ENCODE measurements at places on chromosomes 7 and 10.

DNA sequence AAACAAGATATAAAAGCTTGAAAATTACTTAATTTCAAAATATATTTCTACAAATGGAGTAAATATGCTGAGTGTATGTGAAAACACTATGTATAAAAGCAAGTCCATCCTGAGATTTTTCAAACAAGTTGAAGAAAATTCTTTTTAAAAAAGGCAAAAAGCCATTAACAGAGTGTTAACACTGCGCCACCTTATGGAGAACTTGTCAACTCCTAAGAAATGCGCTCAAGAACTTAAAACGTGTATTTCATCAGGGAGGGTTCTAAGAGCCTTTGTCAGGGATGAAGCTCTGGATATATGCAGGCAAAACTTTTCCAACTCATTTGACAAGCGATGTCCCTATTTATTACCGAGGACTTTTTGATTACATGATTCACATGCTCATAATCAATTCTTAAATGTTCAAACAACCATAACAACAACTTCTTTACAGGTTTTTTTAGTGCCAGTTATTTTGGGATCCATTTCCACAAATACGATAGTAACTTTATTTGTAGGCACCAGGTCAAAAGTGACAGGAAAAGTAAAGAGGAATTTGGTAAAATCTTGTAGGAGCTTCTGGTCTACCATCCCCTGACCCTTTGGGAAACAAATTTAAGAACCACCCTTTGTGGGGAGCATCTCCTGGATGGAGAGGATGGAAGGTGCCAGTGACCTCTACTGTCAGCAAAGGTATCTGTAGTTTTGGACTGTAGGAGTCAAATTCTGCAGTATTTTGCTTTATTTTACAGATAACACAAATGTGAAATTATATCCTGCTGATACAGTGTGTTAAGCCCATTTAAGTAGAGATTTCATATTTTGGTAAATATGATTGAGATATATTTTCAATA is 23.2 kb downstream of the CALCR start:
- DNase-seq: no peak

GRCh38 chr7:105127179-105127578 is 113.2 kb downstream of the KMT2E start:
- DNase-seq: no peak

GRCh38 chr10:6123532-6123931 is 34.7 kb downstream of the RBM17 start:
- DNase-seq: no peak

DNA sequence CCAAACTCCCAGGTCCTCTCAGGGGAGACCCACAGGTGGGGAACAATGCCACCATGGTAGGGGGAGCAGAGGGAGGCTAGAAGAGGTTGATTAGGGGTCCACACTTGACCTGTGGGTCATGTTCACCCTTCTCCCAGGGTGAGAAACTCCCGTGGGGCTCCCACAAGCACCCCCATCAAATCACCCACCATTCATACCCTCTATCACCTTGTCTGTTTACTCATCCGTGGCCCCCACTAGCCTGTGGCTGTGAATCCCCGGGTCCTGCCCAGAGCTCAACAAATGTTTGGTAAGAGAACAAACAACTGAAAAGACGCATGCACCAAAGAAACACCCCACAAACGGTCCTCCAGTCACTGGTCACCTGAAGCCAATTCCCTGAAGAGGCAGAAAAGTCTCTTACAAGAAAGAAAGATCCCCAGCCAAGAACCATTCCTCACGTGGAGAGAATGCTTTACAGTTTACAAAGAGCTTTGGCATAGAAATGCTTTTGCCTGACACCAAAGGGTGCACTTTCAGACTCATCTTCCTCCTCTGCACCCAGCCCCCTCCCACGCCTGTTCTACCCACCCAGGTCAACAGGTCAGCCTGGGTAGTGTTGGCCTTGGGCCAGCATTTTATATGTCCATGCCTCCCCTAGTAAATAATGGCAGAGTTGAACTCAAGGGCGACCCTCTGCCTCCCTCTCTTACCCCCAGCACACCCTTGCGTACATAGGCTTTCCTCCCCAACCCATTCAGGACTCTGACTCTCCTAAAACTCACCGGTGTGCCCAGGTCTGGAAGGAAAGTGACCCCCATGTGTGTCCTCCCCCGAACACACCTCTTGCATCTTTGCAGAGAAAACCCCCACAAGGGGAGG is 1.9 kb downstream of the ZCCHC24 start:
- no peak for DNase-seq

DNA sequence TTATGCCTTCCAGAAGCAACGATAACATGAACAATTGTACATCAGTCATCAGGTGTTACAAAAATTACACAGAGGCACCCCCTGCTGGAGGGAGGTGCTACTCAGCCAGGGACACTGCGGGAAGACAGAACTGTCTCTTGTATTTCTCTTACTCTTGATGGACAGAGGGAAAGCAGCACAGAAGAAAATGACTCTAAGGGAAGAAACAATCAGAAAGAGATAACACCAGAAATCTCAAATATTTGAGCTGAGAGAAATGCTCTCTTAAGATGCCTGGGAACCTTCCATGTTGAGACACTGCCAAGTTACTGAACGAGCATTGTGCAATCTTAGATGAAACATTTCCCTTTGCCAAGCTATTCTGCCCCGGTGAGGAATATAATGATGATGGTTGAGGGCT is 227.6 kb upstream of the NPSR1 start:
- no peak for DNase-seq

- no peak for DNase-seq
Measured at GRCh38 chr10:47057471-47057870, 146.2 kb downstream of the PTPN20 start.

DNA sequence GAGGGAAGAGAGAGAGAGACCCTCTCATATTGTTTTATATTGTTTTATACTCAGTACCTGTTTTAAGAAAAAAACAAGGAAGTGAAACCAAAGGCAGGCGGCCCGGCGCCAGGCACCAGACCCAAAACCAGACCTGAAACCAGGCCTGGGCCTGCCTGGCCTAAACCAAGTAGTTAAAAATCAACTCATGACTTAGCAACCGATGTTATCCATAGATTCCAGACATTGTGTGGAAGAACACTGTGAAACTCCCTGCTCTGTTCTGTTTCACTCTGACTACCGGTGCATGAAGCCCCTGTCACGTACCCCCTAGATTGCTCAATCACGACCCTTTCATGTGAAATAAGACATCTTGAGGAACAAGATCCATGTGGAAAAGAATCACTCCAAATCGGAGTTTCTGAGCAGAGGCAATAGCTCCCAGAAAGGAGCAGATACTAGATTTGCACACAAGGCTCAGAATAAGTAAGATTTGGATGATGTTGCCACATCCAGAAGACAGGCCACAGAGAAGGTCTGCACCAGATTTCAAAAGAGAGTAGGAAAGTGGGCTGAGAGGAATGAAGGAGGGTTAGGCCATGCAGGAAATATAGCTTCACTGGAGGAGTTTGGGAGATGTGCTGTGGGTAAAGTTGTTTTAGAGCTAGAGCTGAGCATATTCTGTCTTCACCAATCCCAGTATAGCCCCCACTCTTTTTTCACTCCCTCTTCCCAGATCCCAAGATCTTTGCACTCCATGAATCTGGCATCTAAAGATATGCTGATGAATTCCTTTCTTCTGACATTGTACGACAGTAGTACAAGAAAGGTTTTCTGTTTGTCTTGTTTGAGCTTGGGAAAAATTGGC is 8.8 kb upstream of the ZNF248 start:
- no peak for DNase-seq

GRCh38 chr10:110141185-110141584 is 66.2 kb upstream of the MXI1 start:
- DNase-seq: no peak

GRCh38 chr7:150875791-150876190 is 23.5 kb downstream of the AOC1 start:
- no peak for DNase-seq

DNA sequence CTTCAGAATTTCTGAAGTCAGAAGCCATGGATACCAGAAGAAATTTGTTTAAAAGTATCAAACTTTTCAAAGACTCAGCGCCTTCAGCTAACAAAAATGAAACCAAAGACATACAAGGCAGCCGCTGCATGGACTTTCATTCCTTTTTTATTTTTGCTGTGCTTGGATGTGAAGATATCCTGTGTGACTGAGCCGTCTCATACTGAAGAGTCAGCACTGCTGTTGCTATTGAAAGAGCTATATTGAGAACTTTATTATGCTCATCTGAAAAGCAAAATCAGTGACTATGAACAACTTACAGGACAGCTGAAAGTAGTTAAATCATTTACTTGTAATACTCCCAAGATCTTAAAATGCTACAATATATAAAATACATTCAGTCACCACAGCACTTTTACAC is 809.2 kb downstream of the NXPH1 start:
- no peak for DNase-seq

- no peak for DNase-seq
Measured at GRCh38 chr10:11520892-11521291, 90.6 kb downstream of the USP6NL start.

- no peak for DNase-seq
Measured at GRCh38 chr7:138032186-138032585, 30.3 kb upstream of the CREB3L2 start.

DNA sequence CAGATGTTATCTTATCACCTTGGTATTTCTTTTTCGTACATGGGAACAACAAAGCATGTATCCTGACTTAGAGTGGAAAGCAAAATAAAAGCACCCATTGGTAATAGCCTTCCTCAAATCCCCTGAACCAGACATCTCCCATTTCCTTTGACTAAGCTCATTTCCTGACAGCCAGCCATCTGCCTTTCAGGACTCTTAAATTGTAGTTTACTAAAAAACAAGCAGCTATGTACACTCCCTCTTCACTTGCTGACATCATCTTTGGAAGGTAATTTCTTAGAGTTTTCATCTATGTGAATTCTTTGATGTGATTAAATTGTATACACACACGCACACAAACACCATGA is 40.7 kb downstream of the ARL4A start:
- no peak for DNase-seq

- DNase-seq: no peak
Measured at GRCh38 chr7:132203021-132203420, 373.2 kb downstream of the PLXNA4 start.

DNA sequence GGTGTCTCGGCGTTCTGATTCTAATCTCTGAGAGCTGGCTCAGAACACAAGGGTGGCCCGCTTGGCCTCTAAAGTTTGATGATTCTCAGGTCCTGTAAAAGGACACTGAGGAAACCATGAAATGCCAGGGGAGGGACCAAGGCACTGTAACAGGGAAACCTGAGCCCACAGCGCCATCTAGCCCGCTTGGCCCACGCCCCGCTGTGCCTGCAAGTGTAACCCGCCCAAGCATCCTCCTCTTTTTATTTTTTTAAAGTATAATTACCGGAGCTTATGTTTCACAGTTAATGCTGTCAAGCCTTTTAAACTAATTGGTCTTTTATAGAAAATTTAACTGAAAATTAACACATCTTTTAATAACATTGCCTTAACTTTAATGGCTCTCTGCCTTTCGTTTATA is 734.7 kb downstream of the KCNMA1 start:
- no peak for DNase-seq

- no peak for DNase-seq
Measured at GRCh38 chr7:69426705-69427104, 171.6 kb upstream of the AUTS2 start.

DNA sequence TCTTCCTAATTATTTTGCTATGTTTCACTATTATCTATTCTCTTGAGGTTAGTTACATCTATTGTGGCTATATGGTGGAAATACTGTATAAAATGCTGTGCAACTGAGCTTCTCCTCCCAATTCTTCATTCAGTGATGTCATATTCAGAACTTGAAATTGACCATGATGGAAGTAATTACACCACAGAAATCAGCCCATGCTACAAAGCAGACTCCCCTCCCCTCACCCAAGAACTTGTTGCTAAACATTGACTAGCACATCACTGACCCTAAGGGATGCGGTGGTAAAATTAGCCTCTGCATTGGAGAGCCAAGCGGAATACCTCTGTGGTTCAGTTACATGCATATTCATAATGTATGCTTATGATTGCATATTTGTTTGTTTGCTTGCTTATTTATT is 8.8 kb downstream of the CALD1 start:
- no peak for DNase-seq

GRCh38 chr10:98086837-98087708 is 47.4 kb upstream of the R3HCC1L start:
- no peak for DNase-seq

- no peak for DNase-seq
Measured at GRCh38 chr10:1448252-1448930, 288.9 kb downstream of the ADARB2 start.

DNA sequence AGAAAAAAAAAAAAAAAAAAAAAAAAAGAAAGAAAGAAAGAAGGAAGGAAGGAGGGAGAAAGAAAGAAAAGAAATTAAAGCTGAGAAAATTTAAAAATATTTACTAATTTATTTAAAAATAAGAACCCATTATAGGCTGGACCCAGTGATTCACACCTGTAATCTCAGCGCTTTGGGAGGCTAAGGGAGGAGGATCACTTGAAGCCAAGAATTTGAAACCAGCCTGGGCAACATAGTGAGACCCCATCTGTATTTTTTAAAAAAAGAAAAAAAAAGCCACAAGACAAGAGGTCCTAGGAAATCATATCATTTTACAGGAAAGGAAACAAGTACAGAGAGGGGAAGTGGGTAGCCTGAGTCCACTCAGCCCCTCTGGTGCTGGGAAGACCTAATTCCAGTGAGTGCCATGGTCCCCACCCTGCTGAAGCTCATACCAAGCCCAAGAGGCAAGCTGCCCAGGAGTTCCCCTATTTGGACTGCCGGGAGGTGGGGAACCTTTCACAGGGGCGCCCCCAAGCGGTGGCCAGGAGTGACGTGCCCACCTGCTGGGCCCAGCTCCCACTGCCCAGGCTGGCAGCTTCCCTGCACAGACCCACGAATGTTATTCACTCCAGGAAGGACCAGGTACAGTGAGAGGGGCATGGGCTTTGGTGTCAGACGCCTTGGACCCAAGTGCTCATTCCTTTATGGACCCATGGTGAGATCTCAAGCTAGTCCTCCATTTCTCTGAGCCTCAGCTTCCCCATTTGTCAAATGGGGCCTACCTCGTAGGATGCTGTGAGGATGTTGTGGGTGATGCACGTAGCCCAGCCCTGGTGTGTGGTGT is 133.6 kb downstream of the ZMIZ1 start:
- DNase-seq: peak; percentile 13

- DNase-seq: no peak
Measured at GRCh38 chr10:72784551-72785351, 92.8 kb downstream of the MCU start.

- no peak for DNase-seq
Measured at GRCh38 chr10:28385748-28386502, 83.1 kb upstream of the MPP7 start.

- no peak for DNase-seq
Measured at GRCh38 chr10:34489973-34490745, 324.9 kb downstream of the PARD3 start.

- DNase-seq: no peak
Measured at GRCh38 chr10:86965986-86966654, 2.2 kb upstream of the ADIRF start.
